ENCODE measurements at places on chromosomes 5 and 9.

DNA sequence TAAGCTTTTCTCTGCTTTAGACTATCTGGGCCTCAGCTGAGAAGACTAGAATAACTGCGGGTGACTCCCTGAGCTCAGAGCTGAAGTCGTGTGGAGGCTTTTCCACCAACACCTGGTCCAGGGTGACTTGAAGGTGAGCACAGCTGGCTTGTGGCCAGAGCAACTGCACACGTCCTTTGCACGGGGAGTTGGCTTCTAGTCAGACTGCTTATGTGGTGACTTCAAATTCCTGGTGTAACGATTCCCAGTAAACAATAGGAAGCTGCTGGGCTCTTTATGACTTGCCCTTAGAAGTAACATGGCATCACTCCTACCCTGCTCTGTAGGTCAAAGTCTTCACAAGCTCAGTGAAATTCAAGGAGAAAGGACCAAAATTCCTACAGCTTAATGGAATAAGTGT lies 800.6 kb upstream of the CDH6 start:
- H3K4me3 ChIP-seq: no peak overlapping the region
- no peaks in the 10 kb centered on the region for H3K4me1 ChIP-seq
- no peak overlapping the region for H3K27ac ChIP-seq
- no peak for DNase-seq

- no peaks in the 10 kb centered on the region for H3K36me3 ChIP-seq
- H3K27me3 ChIP-seq: peaks cover 94% of the 10 kb centered on the region
- no peak overlapping the region for H3K4me3 ChIP-seq
- H3K27ac ChIP-seq: no peak overlapping the region
- H3K4me1 ChIP-seq: peaks cover 18% of the 10 kb centered on the region
These were observed 19.7 kb downstream of the ANXA2R start for GRCh38 chr5:43020399-43020746.

- H3K4me3 ChIP-seq: no peak overlapping the region
- no peak overlapping the region for H3K27ac ChIP-seq
- DNase-seq: no peak
- H3K36me3 ChIP-seq: peaks cover 66% of the 10 kb centered on the region
- H3K27me3 ChIP-seq: no peaks in the 10 kb centered on the region
- H3K4me1 ChIP-seq: peaks cover 20% of the 10 kb centered on the region
These were observed 5.6 kb downstream of the RAB24 start for GRCh38 chr5:177297922-177298321.

- H3K27ac ChIP-seq: no peak overlapping the region
- no peak overlapping the region for H3K4me3 ChIP-seq
- H3K4me1 ChIP-seq: no peaks in the 10 kb centered on the region
- DNase-seq: no peak
- H3K27me3 ChIP-seq: no peaks in the 10 kb centered on the region
- no peaks in the 10 kb centered on the region for H3K36me3 ChIP-seq
These were observed 178.0 kb downstream of the RFK start for GRCh38 chr9:76216161-76216649.

DNA sequence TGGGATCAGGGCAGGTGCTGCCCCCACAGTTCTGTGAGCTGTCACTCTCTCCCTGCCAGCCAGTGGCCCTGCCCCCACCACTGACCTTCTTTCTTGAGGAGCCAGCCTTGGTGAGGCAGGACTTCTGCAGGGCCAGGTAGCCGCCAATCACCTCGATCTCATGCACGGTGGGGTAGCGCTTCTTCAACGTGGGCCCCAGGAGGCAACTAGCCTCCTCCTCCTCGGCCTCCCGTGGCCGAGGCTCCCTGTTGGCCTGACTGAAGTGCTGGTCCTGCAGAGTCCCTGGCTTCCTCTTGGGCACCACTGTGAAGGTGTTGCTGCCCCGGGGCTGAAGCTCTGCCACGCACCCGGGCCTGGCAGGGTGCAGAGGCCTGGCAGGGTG lies 1.6 kb downstream of the TPRN start:
- no peak overlapping the region for H3K27ac ChIP-seq
- no peak overlapping the region for H3K4me3 ChIP-seq
- peaks cover 61% of the 10 kb centered on the region for H3K4me1 ChIP-seq
- H3K27me3 ChIP-seq: no peaks in the 10 kb centered on the region
- peaks cover 62% of the 10 kb centered on the region for H3K36me3 ChIP-seq

GRCh38 chr9:83013867-83014605 lies 48.9 kb downstream of the RASEF start:
- no peaks in the 10 kb centered on the region for H3K27me3 ChIP-seq
- no peaks in the 10 kb centered on the region for H3K36me3 ChIP-seq
- H3K27ac ChIP-seq: peak overlapping the region; percentile 17
- no peak overlapping the region for H3K4me3 ChIP-seq

DNA sequence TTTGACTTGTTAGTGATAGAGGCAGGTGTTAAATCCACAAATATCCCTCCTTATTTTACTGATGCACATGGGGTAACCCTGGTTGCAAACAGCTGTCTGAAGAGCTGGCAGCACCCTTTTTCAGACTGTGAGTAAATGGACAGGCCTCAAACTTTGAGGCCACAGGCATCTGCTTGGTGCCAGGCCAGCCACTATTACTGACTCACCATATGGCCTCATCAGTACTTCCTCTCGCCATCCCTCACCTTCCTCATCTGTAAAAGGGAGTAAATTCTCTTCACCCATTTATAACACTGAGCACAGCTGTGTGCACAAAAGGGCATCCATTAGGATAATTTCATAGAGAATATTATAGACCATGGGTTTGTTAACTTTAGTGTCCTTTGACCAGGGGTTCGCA lies 11.9 kb upstream of the TNIP1 start:
- H3K4me1 ChIP-seq: peaks cover 21% of the 10 kb centered on the region
- H3K4me3 ChIP-seq: no peak overlapping the region
- no peak for DNase-seq
- H3K36me3 ChIP-seq: no peaks in the 10 kb centered on the region

- no peak overlapping the region for H3K27ac ChIP-seq
- DNase-seq: no peak
- H3K27me3 ChIP-seq: peaks cover 3% of the 10 kb centered on the region
These were observed 496.2 kb upstream of the ADAMTS16 start for GRCh38 chr5:4643960-4644359.

- no peak overlapping the region for H3K4me3 ChIP-seq
- no peaks in the 10 kb centered on the region for H3K27me3 ChIP-seq
- DNase-seq: no peak
- no peak overlapping the region for H3K27ac ChIP-seq
These were observed 276.0 kb upstream of the DAP start for GRCh38 chr5:11037080-11037479.

- H3K36me3 ChIP-seq: peaks cover 48% of the 10 kb centered on the region
- H3K4me1 ChIP-seq: peaks cover 18% of the 10 kb centered on the region
- H3K27ac ChIP-seq: peak within 1 kb of the TSS; percentile 95
- peak within 1 kb of the TSS; percentile 63 for H3K4me3 ChIP-seq
- no peaks in the 10 kb centered on the region for H3K27me3 ChIP-seq
- DNase-seq: peak; percentile 96
These were observed at the start of the genes COQ4 and TRUB2 for GRCh38 chr9:128322404-128323211. Gene COQ4, plus strand, starts transcription at chr9:128322839. Its CDS starts 20 bp downstream, at chr9:128322859. Gene TRUB2, minus strand, starts transcription at chr9:128322447. Its CDS starts 39 bp downstream, at chr9:128322408.

DNA sequence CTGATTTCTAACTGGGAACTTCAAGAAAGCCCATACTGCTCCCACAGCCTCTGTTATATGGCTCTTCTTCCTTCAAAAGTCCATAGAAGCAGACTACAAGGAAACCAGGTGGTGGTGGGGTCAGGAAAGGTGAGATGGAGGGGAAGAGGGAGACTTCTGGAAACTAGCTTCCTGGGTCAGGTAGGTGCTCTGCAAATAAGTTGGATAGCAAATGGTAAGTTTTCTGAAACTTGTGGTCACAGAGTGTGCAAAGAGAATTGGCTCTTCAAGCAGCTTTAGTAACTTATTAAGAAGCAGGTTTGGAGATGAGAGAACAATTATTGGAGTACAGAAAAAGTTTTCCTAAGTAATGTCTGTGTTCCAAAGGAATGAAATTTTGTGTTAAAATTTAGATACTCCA lies 316.9 kb downstream of the ADGRV1 start:
- no peaks in the 10 kb centered on the region for H3K36me3 ChIP-seq
- no peaks in the 10 kb centered on the region for H3K4me1 ChIP-seq
- no peaks in the 10 kb centered on the region for H3K27me3 ChIP-seq
- no peak overlapping the region for H3K4me3 ChIP-seq
- no peak overlapping the region for H3K27ac ChIP-seq

DNA sequence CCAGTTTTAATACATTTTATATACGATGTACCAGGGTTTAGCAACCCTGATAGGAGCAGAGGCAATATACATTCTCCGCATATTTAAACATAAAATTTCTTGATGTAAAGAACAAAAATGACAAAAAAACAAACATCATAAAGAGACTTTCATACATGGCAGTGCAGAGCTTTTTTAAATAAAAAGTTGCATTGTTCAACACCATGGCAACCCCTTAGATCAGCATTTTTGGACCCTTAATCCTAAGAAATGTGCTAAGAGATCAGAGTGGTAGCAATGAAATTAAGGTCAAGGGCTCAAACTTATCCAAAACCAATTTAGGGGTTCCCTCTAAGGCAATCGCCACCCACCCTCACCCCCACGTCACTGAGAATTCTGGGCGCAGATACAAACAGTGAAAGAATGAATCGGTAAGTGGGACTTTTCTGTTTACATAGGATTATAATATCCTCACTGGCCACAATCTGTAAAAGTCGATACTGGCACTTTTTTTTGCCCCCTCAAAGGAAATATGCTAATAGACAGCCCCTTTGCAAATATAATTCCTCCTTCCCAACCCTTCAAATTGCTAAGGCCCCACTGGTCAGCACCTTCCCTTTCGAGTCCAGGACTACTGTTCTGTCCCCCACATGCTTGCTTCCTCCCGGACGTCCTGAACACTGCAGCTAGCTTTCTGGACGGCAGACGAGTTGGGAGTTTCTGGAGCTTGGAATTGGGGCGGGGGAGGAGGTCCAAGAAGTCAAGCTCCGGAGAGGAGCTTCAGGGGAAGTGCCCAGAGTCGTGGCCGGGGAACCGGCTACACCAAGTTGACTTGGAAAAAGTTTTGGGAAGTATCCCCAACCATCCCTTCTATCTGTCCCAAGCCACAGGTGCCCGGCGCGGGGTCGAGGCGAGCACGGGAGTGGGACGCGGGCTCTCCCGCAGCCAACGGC lies 2.2 kb downstream of the GAS1 start:
- no peak for DNase-seq
- no peaks in the 10 kb centered on the region for H3K36me3 ChIP-seq
- H3K27ac ChIP-seq: peak overlapping the region; percentile 36
- H3K27me3 ChIP-seq: peaks cover 9% of the 10 kb centered on the region
- H3K4me3 ChIP-seq: peak overlapping the region; percentile 49

DNA sequence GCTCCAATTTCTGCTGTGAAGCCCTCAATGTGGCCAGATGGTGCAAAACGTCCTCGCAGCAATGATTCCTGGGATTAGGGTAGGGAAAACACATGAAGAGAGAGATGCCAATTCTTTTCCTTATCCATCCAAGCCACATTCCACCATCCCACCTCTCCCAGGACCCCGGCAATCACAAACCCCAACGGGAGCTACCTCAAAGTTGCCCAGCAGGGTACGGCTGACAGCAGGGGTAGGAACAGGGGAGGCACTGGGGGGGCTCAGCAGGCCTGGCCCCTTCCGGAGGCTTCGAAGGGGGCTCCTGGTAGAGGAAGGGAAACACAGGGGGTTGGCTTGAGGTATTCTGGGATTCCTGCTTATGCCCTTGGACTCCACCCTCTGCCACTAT lies 3.4 kb upstream of the STOML2 start:
- H3K27ac ChIP-seq: no peak overlapping the region
- H3K4me1 ChIP-seq: peaks cover 51% of the 10 kb centered on the region
- no peak for DNase-seq
- no peaks in the 10 kb centered on the region for H3K27me3 ChIP-seq
- H3K4me3 ChIP-seq: no peak overlapping the region

DNA sequence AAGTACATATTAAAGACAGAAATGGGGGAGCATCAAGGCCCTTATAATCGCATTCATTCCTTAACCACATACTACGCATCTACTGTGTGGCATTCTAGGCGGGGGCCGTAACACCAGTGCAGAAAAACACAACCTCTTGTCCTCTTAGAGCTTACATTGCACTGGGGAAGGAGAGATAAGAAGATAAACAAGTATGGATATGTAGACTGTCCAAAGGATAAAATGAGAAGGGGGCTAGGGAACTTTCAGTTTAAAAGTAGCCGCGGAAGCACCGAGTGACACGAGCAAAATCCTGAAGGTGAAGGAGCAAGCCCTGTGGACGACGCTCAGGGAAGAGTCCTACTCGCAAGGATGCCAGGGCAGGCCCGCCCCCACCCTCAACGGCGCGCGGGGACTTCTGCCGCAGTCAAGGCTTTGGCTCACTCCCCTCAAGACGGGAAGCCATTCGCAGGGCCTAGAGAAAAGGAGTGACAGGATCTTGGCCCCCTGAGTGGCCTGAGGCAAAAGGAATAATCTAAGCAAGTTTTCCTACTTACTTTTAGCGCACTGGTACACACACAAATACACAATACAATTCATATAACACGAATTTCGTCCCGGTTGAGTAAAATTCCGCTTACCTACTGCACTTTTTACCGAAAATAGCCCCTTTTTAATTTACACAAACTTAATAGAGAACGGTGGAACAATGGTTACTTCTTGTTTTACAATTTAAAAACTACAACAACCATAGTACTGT lies 1.3 kb upstream of the NIPBL start:
- H3K4me1 ChIP-seq: peaks cover 4% of the 10 kb centered on the region
- peaks cover 2% of the 10 kb centered on the region for H3K36me3 ChIP-seq
- H3K27ac ChIP-seq: peak overlapping the region; percentile 95
- H3K27me3 ChIP-seq: no peaks in the 10 kb centered on the region

- no peak for DNase-seq
- no peaks in the 10 kb centered on the region for H3K36me3 ChIP-seq
- H3K4me3 ChIP-seq: no peak overlapping the region
- H3K4me1 ChIP-seq: no peaks in the 10 kb centered on the region
- no peaks in the 10 kb centered on the region for H3K27me3 ChIP-seq
These were observed 331.2 kb upstream of the DAB2 start for GRCh38 chr5:39755986-39756385.

DNA sequence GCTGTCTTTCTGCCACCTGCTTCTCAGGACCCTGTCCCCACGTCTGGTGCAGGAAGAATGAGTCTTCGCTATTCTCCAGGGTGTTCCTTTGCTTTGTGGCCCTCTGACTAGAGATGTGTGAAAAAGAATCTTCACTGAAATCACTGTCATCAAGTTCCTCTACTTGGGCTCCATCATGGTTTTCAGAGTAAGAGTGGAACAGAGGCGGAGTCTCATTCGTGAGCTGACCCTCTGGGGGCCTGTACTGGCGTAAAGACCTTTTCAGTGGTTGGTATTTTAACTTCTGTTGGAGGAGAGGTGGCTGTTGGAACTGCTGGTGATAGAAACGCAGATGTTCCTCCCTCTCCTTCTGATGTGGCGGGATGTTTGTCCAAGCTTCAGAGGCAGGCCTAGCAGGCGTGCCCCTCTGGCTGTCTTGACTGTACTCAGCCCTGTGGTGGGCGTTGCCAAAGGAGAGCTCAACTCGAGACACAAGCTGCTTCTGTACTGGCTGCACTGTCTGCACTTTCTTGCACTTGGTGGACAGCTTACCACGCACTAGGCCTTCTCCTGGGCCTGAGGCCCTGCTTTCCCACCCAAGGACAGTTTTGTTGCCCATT lies 72.0 kb downstream of the KIF24 start:
- DNase-seq: no peak
- H3K4me1 ChIP-seq: peaks cover 48% of the 10 kb centered on the region
- peak overlapping the region; percentile 61 for H3K27ac ChIP-seq
